ENCODE measurements at places on chromosomes 12 and 14.

- no peak for DNase-seq
Measured at GRCh38 chr14:71582705-71583104, 349.5 kb upstream of the RGS6 start.

GRCh38 chr14:31961896-31962295 is 115.2 kb upstream of the ARHGAP5 start:
- DNase-seq: no peak

- DNase-seq: no peak
Measured at GRCh38 chr12:115403689-115404088, 719.7 kb upstream of the TBX3 start.

GRCh38 chr14:99806836-99807235 is 13.6 kb downstream of the EML1 start:
- no peak for DNase-seq

DNA sequence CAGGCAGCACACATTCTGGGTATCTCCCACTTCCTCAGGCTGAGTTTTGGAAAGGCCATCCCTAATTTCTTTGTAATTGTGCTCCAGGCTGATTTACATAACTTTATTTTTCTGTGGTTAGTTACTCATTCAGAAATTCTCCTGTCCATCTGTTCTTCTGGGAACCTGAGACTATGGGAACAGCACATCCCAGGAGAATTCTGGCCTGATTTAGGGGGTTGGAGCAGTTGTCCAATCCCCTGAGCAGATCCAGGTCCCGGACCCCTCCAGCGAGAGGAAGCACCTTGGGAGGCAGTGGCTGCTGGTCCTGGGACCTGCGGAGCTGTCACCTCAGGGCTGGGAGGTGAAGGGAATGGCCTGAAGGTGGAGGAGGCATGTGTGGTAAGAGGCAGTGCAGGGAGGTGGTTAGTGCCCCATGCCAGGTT is 40.4 kb downstream of the TSPAN9 start:
- DNase-seq: no peak

- no peak for DNase-seq
Measured at GRCh38 chr14:24164518-24164991, 3.5 kb downstream of the IRF9 start.

Data from stimulated activated CD4-positive, alpha-beta T cell treated with anti-CD3 and anti-CD28 coated beads, Interleukin-4, amount 100 ng/mL, for 1 hour (primary cell).